Uterine smooth muscle cell (primary cell): ENCODE measurements at places on chromosomes 2 and 18. TPM values are rescaled to one million over a fixed set of nuclear protein-coding genes. Genes with fewer than 3 reads are reported as not detected.

The ASB18 gene
- not detected in 2 replicates for total RNA-seq

The MOGAT1 gene
- total RNA-seq = not detected in 2 replicates

The STK11IP gene
- 17.9 and 18.6 TPM in 2 replicates for total RNA-seq

The UPP2 gene
- total RNA-seq = not detected in 2 replicates

The GPR55 gene
- under 0.01 TPM in 1 of 2 replicates, not detected in the other for total RNA-seq

The C18orf54 gene
- total RNA-seq = 4.5 and 10.2 TPM in 2 replicates

The NT5DC4 gene
- 0.11 TPM in 1 of 2 replicates, not detected in the other for total RNA-seq

The RAB3GAP1 gene
- 93.7 and 114 TPM in 2 replicates for total RNA-seq

The RBKS gene
- 0.75 and 1.4 TPM in 2 replicates for total RNA-seq

The PLGLB1 gene
- 0.22 and 0.50 TPM in 2 replicates for total RNA-seq

The CYBRD1 gene
- total RNA-seq = 82.6 and 192 TPM in 2 replicates

The CCT4 gene
- 211 and 271 TPM in 2 replicates for total RNA-seq

The POTEJ gene
- not detected in 2 replicates for total RNA-seq

The GATA6 gene
- total RNA-seq = 5.5 and 15.2 TPM in 2 replicates

The RANBP2 gene
- 82.9 and 91.4 TPM in 2 replicates for total RNA-seq

The TUBA3E gene
- not detected in 2 replicates for total RNA-seq

The USP40 gene
- 38.4 and 46.9 TPM in 2 replicates for total RNA-seq

The ACVR1 gene
- total RNA-seq = 26.7 and 35.4 TPM in 2 replicates

The LCT gene
- total RNA-seq = under 0.01 TPM in 2 replicates

The GAREM1 gene
- total RNA-seq = 1.00 and 2.4 TPM in 2 replicates

The CDCA7 gene
- total RNA-seq = 6.7 and 20.3 TPM in 2 replicates

The RAD51AP2 gene
- 0.11 TPM in 1 of 2 replicates, not detected in the other for total RNA-seq

The KCTD18 gene
- total RNA-seq = 24.9 and 32.9 TPM in 2 replicates

The HEATR5B gene
- 24.1 and 26.8 TPM in 2 replicates for total RNA-seq

The CD8B2 gene
- total RNA-seq = not detected in 2 replicates

The TM4SF20 gene
- total RNA-seq = not detected in 2 replicates

The EEF1B2 gene
- 603 and 605 TPM in 2 replicates for total RNA-seq

The PROM2 gene
- total RNA-seq = 0.11 and 0.25 TPM in 2 replicates

The MDH1B gene
- total RNA-seq = 0.44 and 1.6 TPM in 2 replicates

The SAG gene
- not detected in 2 replicates for total RNA-seq

The IL36RN gene
- under 0.01 TPM in 1 of 2 replicates, not detected in the other for total RNA-seq

The DYSF gene
- 0.66 and 1.00 TPM in 2 replicates for total RNA-seq

The CHST9 gene
- total RNA-seq = under 0.01 TPM in 1 of 2 replicates, not detected in the other

The PSTPIP2 gene
- 3.1 and 4.0 TPM in 2 replicates for total RNA-seq

The PDE1A gene
- 11.5 and 20.0 TPM in 2 replicates for total RNA-seq

The FAM210A gene
- 22.6 and 23.6 TPM in 2 replicates for total RNA-seq

The GKN1 gene
- not detected in 2 replicates for total RNA-seq

The SIX2 gene
- total RNA-seq = 1.00 and 1.1 TPM in 2 replicates

The TTC21B gene
- 31.0 and 36.9 TPM in 2 replicates for total RNA-seq

The QPCT gene
- total RNA-seq = 30.5 and 43.6 TPM in 2 replicates

The LANCL1 gene
- total RNA-seq = 43.6 and 44.1 TPM in 2 replicates

The SPATA3 gene
- total RNA-seq = not detected in 2 replicates
